IPS DF 6.9 (cell line): ENCODE measurements at places on chromosomes 6 and 20.

DNA sequence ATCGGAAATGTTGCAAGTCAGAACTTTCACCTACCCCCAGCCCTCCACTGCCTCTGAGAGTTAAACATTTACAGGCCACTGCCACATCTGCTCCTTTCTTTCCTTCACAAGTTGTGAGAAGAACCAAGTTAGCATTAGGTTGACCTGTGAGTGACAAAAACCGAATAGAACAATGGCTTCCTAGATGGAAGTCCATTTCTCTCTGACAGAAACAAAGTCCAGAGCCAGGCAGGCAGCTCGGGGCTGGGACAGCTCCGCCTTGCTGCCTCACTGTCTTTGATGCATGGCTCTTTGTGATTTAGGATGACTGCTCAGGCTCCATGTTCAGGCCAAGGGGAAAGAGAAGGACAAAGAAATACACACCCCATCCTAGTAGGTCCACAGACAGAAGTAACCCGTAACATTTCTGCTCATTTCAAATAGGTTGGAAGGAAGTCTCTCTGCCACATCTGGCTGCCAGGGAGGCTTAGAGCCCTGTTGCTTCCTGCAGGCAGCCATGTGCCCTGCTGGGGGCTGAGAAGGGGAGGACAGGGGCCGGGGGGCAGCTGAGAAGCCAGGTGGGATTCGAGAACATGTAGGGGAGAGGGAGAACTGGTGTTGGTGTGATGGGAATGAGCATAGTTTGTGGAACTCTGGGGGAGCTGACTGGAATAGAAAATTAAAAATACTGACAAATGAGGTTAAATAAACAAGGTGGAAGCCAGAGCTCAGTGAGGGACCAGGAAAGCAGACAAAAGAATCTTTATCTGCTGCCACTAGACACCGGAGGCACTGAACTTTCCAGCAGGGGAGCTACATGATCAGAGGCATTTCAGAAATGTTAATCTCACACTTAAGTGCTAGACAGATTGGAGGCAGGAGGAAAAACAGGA is 19.5 kb upstream of the IER3 start:
- DNase-seq = no peak

GRCh38 chr6:231779-232178 is 60.5 kb upstream of the DUSP22 start:
- DNase-seq = no peak

- DNase-seq = no peak
Observed at GRCh38 chr20:34165018-34165619, 53.1 kb upstream of the EIF2S2 start.

DNA sequence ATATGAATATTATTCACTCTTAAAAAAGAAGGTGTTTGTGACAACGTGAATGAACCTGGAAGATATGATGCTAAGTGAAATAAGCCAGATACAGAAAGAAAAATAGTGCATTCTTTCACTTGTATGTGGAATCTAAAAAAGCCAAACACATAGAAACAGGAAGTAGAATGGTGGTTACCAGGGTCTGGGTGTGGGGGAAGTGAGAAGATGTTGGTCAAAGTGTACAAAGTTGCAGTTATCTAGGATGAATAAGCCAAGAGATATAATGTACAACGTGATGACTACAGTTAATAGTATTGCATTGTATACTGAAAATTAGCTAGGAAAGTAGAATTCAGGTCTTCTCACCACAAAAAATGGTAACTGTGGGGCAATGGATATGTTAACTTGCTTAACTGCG is 151.1 kb upstream of the HCRTR2 start:
- DNase-seq = no peak

DNA sequence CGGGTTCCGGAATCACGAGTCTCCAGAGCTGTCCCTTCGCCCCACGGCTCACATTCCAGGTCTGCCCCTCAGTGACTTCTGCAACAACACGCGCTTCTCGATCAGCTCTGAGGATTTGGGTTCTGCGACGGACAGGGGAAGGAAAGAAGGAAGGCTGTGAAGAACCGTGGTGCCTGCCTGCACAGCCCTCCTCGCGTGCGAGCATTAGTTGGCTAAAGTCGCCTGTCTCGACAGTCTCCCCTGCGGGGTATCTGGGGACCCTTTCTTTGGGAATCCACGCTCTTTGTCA is 23.1 kb downstream of the VPS52 start:
- DNase-seq = no peak

DNA sequence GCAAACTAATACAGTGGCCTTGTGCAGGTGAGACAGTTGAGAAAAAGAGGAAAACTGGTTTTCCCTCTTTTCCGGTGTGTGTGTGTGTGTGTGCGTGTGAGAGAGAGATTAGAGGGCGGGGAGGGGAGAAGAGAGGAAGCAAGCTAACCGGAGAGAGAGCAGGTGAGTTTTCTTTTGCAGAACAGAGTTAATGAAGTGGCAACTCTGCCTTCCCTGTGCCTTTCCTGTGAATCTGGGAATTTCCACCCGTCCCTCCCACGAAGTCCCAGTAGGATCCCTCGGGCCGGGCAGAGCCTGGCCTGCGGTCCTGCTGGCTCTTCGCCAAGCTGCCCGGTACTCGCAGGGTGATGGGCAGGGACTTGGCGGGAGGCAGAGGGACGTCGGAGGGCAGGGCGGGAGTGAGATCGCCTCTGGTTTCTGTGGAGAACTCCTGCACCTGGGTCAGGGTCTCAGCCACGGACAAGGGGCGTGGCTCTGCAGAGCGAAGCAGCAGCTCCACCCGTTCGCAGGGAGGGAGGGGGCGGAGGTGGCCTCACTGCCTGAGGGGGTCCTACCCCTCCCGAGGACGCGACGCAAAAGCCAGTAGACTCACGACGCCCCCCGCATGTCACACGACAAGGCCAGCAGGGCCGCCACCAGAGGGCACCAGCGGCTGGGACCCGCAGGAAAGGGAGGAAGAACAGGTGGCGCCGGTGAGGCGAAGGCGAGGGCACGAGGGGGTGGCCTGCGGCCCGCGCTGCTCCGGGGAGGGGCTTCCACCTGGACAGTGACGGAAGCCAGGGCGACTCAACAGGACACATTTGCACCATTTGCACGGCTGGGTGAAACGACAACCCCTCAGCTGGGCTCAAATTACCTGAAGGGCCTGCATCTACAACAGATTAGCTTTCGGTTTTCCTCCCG is 51.2 kb upstream of the RNF182 start:
- peak; percentile 78 for DNase-seq

- DNase-seq = no peak
Observed at GRCh38 chr20:62805155-62805710, 598 bp downstream of the OGFR start.

DNA sequence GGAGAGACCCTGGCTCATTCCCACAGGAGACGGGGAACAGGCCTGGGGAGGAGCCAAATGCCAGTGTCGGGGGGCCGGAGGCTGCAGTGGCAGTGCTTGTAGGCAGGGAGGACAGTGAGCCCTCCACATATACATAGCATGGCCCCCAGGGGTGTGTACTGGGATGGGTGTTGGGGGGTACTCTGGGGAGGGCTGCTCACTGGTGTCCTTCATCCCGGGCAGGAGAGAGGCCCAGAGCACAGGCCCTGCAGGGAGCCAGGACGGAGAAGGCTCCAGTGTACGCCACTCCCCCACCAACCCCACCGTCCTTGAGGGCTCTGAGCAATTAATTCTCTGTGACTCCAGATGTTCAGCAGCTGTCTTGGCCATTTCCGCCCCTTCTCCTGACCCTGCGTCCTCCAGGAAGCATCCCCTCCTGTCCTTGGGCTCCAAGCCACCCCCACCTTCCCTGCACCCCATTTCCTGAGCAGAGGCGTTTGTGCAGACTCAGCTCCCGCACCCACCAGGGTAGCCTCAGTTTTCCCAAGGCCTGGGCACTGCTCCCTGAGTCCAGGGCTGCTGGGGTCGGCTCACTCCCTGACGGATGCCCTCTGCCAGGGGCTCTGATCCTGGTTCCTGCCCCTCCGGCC is 3.4 kb upstream of the ABHD16B start:
- no peak for DNase-seq
